ENCODE measurements at places on chromosomes 12 and 14.

GRCh38 chr14:88326352-88327103, 3.5 kb upstream of the KCNK10 start:
- DNase-seq = no peak

DNA sequence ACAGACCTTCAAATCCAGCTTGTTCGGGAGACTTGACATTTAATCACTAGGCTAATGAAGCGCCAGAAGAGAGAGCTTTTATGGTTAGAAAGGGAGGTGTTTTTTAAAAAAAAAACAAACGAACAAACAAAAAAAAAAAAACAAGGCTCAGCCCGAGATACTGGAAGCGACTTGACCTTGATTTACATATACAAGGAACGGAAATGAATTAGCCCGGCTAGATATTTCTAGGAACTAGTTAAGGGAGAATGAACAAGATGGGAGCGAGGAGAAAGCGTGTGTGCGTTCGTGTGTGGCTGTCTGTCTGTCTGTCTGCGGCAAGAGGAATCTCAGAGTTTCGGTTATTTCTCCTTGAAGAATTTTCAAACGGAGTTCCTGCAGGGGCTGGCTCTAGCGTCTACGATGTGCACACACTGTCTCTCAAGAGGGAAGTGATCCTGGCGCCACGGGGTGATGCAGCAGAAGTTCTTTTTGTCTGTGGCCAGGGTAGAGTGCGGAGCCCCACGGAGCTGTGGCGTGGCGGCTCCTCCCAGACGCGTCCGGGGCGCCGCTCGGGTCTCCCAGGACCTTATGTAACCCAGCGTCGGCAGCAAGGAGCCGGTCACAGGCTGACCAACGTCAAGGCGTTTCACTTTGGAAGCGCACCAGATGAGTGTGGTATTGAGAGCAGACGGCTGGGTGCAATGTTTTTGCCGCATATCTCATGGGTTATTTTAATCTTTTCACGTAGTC, 18.8 kb downstream of the SOCS2 start:
- DNase-seq = peak; percentile 78

DNA sequence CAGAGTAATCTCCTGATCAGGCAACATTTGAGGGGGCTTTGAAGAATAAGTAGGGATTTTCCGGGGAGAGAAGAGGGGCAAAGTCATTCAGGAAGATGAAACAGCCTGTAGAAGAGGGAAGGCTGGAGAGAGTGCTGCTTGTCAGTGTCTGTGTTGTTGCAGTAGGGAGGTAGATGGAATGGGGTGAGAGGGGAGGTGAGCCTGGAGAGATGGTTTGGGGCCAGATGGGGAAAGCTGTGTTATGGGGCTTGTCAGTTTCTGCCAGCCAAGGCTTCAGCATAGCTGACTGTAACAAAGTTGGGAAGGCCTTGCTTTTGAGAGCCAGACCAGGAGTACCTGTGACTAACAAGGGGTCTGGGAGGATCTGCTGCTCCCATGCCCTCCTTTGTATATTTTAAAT, 18.0 kb downstream of the BICD1 start:
- no peak for DNase-seq

- DNase-seq = no peak
These were observed 593 bp downstream of the UNC119B start for GRCh38 chr12:120710805-120711296.

DNA sequence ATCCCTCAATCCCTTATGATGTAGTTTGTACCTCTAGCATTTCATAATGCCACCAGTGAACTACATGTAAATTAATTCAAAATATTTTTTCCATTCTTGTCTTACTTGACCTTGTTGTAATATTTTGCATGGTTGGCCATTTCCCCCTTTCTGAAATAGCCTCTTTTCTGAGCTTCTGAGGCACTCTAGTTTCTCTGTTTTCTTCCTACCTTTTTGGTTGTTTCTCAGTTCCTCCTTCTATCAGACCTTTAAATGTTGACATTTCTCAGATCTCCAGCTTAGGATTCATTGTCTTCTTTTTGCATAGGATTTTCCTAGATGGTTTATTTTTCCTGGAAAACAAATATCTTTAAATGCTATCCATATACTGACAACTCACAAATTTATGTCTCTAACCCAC, 9.8 kb upstream of the RMST start:
- no peak for DNase-seq

DNA sequence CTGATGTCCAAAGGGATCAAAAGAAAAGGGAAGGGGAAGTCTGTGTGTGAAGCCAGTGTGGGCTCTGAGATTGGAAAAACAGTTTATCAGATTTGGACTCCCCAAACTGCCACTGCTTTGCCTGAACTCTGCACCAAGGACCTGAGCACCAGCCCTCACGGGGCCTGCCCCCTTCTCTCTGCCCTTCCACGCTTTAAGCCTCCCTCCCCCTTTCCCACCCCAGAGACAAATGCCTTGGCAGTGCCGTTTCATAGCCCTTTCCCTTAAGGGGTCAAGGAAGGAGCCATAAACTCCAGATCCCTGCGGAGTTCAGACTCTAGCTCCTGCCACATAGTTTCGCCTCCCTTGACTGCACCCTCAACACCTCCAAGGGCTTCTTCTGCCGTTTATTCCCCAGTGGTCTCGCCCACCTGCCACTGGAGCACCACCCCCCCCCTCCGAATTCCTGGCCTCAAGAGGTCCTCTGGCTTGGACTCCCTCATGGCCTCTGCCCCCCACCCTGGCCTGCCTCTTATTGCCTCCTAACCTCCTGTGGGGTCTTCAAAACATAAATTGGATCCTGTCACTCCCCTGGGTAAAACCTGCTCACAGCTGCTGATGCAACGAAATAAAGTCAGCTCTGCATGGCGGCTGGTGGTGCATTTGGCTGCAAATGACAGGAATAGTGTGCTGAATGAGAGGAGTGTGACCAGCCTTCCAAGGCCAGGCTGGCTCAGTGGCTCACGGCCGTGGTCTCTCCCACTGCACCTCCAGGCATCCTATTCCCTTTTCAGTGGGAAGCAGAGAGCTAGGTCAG, 18.8 kb downstream of the SLC25A29 start:
- DNase-seq = no peak

GRCh38 chr12:12194206-12194605, 72.6 kb downstream of the LRP6 start:
- DNase-seq = no peak

DNA sequence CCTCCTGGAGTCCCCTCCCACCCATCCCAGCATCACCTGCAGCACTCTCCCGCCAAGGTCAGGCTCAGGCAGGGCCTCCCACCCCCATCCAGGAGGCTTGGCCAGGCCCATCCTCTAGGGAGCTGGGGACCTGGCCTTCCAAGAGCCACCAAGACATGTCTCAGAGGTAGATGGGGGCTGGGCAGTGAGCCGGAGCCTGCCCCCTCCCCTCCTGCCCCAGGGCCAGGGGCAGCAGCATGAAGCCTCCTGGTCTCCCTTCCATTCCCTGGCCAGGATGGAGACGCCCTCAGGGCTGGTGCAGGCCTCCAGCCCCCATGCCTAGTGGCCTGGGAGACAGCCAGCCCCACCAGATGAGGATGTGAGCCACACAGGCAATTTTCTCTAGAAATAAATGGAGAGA, 69.3 kb upstream of the C14orf180 start:
- DNase-seq = no peak

DNA sequence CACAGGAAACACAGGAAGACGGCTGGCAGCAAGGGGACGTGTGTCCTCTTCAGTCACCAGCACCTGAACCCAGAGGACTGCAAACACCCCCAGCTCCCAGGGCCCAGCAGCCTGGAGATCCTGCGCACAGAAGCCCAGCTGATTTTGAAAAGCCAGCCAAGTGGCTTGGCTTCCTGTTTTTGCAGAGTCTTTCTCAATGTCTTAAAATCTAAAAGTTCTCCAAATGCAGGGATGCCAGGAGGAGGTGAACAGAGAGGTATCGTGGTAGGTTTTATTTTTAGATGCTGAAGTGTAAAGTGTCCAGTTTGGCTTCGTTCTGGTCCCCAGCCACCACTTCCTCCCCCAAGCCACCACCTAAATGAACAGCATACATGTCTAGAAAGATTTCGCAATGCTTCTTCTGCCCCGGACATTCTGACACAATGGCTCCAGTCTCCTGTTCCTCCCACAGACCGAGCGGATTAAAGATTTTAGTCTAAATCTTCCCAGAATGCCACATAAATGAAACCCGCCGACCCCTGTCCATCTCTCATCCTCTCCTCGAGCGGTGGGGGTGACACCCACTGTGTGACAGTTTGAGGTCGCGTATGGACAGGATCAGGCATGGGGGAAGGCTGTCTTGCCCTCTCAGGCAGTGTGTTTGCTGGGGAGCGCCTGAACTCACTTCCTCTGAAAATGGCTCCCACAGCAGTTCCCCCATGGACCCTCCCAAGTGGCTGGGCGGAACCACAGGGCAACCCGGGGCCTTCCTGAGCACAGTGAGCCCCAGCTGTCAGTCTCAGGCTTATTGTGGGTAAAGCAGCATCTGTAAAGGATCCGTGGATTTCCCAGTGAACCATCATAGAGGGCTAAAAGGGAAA, 41.6 kb downstream of the ITPK1 start:
- DNase-seq = no peak

DNA sequence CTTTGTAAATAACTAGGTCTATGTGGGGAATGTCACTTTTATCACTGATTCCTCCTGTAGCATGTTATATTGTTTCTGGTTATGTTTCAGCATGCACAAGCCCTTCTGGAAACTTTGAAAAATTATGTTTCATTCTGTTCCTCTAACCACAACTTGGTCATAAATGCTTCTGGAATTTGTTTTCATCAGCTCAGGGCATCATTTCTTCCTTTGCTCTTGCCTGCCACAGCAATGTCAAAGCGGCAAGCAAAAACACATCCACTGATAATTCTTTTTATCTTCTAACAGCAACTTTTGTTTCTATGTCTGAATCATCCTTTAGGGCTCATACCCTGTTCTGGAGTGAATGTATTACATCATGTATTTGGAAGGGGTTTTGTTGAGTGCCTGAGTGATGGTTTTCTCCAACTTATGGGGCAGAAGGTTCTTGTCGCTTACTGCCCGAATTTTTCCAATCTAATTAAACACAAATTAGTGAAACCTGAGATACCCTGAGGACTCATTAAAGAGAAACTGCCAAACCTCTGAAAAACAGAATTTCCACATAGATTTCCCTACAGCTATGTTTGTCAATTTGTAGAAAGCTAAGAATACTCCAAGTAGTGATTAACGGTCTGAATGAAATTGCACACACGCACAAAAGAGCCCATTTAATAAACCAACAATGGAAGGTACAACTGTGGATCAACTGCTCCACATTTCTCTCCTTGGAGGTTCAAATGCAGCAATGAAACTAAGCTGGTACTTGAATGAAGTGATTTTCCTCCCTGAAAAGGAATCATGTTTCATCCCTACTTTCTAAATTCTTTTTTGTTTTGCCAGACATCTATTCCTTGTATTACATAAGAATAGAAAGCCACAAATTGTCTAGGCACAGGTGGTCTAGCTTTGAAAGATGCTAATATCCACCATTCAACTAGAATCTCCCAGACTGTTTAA, 173.5 kb upstream of the KRR1 start:
- no peak for DNase-seq

DNA sequence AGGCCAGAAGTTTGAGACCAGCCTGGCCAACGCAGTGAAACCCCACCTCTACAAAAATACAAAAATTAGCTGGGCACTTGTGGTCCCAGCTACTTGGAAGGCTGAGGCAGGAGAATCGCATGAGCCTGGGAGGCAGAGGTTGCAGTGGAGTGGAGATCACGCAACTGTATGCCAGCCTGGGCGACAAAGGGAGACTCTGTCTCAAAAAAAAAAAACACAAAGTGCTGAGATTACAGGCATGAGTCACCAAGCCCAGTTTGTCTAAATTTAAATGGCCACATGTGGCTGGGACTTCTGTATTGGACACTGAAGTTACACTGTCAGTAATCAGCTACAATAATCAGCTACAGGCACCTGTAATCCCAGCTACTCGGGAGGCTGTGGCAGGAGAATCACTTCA, 100.9 kb upstream of the AEBP2 start:
- no peak for DNase-seq

DNA sequence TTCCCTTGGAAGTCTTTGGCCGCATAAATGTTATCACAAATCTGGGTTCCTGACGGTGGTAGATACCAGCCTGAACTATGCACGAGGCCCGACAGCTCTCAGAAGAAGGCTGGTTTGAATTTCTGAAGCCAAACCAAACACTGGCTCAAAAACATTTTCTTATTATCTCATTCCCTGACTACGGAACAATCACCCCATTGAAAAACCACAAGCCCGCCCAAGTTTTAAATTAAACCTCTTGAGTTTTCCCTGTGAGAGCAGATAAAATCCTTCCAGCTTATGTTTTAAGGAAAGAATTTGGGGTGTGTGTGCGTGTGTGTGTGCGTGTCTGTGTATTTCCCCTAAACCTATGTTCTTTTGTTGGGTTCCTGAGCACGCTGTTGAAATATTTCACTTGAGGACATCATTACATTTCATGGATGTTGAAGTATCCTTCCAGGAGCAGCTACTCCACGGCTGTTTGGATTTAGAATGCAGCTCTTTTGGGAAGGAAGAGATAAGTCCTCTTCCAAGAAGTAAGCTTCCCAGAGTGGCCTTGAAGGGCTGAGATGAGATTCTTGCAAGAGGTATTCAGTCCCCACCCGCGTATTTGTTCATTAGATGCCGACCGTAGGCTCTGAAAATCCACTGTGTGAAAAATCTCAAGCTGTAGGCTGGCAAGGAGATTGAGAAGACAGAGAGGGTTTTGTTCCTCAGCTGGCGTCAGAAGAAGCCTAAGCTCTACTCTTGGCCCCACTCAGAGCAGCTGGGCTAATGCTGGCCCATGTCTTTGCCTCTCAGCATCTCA, 131.0 kb upstream of the NCOR2 start:
- DNase-seq = no peak

DNA sequence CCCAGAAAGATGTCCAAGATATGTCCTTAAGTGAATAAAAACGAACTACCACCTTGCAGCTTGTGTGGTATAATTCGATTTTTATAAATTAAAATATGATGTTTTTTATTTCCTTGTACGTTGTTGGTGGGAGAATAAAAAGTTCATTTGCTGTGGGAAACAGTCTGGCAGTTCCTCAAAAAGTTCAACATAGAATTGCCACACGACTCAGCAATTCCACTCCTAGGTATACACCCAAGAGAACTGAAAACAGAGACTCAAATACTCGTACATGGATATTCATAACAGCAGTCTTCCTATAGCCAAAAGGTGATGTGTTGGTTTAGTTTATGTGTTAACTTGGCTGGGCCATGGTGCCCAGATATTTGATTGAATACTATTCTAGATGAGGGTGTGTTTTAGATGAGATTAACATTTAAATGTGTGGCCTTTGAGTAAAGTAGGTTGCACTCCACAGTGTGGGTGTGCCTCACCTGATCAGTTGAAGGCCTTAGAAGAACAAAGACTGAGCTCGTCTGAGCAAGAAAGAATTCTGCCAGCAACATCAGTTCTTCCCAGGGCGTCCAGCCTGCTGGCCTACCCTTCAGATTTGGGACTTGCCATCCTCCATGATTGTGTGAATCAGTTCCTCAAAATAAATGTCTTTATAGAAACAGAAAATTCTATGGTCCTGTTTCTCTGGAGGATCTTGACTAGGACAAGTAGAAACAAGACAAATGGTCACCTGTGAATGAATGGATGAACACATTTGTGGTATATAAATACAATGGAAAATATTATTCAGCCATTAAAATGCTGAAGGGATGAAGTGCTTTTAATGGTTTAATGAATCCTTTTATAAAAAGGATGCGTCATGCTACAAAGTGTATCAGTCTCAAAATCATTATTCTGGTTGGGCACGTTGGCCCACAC, 5.1 kb upstream of the DENR start:
- DNase-seq = no peak

GRCh38 chr12:53096089-53096741, 1.3 kb upstream of the IGFBP6 start:
- no peak for DNase-seq

- no peak for DNase-seq
These were observed 65.4 kb downstream of the RBM19 start for GRCh38 chr12:113900716-113901115.

- DNase-seq = no peak
These were observed 35.8 kb downstream of the CKAP4 start for GRCh38 chr12:106211973-106212372.
